ENCODE measurements at places on chromosomes 6 and 20.

DNA sequence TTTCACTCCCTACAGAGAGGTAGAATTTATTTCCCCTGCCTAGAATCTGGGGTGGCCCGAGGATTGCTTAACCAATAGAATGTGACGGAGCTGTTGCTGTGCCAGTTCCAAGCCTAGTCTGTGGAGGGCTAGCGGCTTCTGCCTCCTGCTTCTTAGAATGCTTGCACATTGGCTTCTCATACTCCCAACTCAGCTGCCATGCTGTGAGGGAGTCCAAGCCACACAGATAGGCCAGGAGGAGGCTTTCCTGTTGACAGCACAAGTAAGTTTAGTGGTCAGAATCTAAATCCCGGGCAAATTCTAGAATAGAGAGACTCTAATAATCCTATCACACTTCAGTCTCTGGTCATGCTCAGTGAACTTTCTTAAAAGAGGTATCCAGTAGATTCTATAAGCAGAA, 57.5 kb upstream of the SNRPB2 start:
- no peak for DNase-seq

GRCh38 chr6:80622641-80623040, 516.2 kb downstream of the BCKDHB start:
- DNase-seq: no peak

- no peak for DNase-seq
These were observed 188.8 kb downstream of the TMEM242 start for GRCh38 chr6:157134402-157135047.

DNA sequence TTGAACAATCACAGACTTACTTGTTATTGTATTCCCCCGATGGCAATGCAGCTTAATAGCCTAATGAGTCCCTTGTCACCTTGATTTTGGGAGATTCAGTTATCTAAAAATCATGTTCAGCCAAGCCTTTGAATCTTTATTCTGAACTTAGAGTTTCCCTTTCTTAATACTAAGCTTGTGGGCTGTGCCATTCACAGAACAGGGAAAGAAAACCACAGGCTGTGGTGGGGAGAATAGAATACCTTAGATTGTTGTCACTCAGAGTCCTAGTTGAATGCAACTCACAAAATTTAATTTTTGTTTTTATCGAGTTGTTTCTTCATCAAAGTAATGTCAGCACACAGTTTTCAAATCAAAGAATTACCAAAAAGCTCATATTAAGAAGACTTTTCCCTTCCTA, 37.4 kb downstream of the RFPL4B start:
- DNase-seq: no peak

DNA sequence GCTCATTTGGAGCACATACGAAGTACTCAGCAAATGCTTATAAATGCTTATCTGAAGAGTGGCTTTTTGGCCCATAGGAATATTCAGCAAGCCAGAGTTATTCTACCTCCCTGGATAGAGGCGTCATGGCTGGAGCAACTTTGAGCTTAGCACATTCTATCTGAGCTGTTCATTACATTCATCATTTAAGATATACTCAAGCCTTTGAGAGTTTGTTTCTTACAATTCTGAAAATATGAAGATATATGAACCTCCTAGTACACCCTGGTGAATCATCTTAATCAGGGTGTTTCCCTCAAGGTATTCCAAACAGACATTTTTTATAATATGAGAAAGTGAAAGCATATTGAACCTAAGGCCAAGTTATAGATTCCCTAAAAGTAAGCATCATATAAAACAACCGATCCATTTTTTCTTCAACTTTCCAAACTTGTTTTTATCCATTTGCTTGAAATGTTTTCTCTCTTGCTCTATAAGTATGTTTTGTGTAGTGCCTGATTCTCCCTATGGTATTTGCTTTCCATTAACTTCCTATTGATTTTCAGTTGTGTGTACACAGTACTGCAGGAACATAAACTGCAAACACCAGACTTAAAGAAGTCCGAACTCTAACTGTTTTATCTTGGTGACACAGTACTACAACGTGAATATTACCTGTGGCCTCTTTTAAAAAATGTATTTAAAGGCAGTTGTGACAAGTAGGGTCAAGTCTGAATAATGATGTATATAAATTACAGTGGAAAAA, 139.7 kb upstream of the PTPRK start:
- DNase-seq: no peak

Data from CD14-positive monocyte (primary cell).